ENCODE measurements at places on chromosomes 2 and 18.

GRCh38 chr2:88492002-88492401 is 39.5 kb upstream of the FOXI3 start:
- no peak for DNase-seq

GRCh38 chr2:156841321-156841720 is 405.1 kb downstream of the GPD2 start:
- no peak for DNase-seq

DNA sequence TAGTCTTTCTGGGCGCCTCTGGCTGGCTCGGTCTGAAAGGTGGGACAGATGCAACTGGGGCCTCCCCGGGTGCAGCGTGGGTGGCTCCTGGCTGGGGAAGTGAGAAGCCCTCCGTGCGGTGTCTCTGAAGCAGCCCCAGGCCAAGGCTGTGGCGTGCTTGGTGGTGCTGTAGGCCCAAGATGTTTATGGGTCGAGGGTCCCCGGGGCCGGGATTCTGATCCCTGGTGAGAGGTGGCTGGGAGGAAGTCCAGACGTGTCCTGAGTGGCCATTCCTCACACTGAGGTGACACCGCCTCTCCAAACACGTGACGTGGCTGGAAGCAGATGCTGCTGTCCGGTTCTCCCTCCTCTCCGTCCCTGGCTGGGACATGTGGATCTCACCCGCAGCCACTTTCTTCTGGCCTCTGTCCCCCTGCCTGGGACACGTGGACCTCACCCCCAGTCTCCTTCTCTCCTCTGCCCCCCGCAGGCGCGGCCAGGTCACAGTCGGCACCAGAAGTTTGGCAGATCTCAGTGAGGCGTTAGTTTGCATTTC is 12.6 kb downstream of the RTP5 start:
- no peak for DNase-seq

DNA sequence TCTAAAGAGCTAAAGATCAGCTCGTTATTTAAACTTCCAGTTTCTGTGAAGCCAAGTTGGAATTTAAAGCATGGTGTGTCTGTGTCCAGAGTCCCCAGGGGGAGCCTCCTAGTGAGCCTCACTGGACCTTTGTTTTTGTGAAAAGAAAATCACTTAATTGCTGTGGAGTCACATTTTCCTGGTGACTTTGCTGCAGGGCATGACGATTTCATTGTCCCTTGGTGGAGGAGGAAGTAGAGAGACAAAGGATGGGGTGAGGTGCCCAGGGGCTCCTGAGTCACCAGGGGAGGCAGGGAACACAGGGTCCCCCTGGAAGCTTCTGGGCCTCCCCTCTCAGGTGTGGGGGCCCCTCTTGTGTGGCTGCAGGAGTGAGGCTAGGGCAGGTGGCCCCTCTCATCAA is 19.7 kb downstream of the ATP6V1C2 start:
- DNase-seq: no peak

GRCh38 chr2:120915670-120916069 is 180.0 kb downstream of the GLI2 start:
- no peak for DNase-seq

DNA sequence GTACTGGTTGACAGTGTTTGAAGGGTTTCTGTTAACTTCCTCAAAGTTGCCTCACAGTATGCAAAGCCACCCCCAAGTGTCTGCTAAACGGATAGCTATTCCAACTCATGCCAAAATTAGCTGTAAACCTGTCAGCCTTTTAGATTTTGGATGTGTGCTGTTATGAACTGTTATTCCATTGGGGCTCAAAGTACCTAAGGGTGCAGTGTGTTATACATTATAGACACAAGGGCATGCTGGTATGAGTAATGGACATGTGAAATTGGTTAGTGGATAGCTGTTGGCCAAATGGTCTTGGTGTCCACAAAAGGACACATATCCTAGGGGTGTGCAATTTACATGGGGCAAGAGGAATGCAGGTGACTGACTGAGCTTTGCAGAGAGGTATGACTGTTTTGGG is 33.7 kb upstream of the CCBE1 start:
- no peak for DNase-seq

DNA sequence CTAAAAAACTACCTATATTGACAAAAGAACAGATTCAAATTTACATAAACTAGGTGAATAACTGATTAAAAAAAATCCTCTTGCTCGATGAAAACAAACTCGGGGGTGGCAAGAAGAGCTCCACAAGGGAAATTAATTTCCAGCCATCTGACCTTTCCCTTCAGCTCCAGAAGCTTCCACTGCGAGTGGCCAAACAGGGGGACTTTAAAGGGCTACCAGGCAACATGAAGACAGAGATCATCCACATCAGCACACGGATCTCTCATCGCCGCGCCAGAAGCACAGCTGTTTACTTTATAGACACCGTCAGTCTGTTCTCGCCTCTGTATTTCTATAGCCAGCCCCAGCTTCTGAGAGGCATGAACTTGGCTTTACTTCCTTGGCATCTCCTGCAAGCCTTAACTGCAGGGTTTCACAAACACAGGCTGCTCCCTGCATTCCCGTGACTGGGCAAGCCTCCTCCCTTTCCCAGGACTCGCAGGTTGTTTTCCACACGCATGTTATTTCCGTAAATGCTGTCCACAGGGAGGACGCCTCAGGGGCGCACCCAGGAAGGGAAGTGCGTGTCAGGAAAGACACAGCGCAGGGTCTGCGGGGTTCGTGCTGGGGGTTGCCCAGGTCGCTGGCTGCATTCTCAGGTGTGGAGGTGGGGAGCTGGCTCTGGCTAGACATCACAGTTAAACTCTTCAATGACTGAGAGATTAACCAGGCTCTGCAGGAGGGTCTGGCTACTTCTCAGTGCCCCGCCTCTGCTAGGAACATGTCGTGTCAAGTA is 85.0 kb downstream of the USP40 start:
- no peak for DNase-seq

GRCh38 chr18:37309861-37310260 is 255.7 kb downstream of the CELF4 start:
- no peak for DNase-seq

GRCh38 chr2:4673025-4673489 is 969.7 kb downstream of the DCDC2C start:
- DNase-seq: peak; percentile 89

GRCh38 chr2:101803945-101804696 is 106.6 kb downstream of the MAP4K4 start:
- DNase-seq: no peak

- no peak for DNase-seq
Observed at GRCh38 chr2:141438536-141438935, 692.3 kb downstream of the LRP1B start.

- DNase-seq: peak; percentile 76
Observed at GRCh38 chr2:165953306-165953654, 296 bp downstream of the TTC21B start.

- no peak for DNase-seq
Observed at GRCh38 chr2:102703748-102704147, 58.1 kb upstream of the TMEM182 start.

GRCh38 chr18:22547807-22548561 is 130.3 kb upstream of the CTAGE1 start:
- no peak for DNase-seq

DNA sequence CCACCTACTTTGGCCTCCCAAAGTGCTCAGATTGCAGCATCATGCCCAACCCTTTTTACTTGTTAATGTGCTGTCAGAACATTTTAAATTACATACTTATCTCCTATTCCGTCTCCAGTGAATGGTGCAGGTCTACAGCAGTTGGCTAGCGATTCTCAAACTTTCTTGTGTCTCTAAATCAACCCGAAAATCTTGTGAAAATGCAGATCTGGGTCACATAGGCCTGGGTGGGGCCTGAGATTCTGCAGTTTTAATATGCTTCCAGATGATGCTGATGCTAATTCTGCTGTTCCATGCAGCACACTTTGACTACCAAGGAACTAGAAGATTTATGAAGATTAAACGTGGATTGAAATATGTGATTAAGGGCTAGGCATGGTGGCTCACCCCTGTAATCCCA is 14.8 kb upstream of the ACSL3 start:
- DNase-seq: no peak

DNA sequence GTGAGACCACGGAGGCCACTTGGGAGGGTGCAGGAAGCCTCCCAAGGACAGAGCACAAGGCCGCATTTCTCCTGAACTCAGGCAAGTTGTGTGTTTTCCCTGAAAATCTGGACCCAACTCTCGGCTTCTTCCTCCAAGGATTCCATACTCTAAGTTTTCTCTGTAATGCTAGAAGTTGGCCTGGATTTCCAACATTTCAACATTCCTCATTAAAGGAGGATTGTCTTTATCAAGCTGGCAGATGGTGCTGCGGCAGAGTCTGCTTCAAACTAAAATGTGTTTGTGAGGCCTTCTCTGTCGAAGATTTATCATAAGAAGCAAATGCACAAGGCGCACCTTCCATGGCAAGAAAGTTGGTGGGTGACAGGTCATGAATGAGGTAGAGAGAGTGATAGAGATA is 94.4 kb upstream of the SATB2 start:
- DNase-seq: no peak

DNA sequence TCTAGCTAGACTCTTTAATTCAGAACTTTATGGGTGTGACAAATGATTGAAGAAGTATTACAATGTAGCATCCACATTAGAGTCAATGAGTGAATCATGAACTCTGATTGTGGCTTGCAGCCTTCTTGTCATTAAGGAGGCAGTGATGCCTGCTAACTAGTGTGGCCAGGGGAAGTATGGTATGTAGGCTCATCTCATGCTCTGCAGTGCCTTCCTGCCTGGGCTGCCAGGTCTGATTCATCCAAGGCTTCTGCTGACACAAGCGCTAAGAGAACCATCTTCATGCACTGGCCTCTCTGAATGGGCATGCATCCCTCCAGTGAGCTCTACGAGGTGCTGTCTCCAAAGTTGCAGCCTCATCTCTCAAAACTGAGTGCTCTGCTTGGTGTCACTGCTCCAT is 144.3 kb downstream of the MTCL1 start:
- DNase-seq: no peak

GRCh38 chr2:47277187-47277586 is 122.1 kb upstream of the STPG4 start:
- DNase-seq: no peak

- no peak for DNase-seq
Observed at GRCh38 chr2:5926871-5927512, 234.8 kb downstream of the SOX11 start.

DNA sequence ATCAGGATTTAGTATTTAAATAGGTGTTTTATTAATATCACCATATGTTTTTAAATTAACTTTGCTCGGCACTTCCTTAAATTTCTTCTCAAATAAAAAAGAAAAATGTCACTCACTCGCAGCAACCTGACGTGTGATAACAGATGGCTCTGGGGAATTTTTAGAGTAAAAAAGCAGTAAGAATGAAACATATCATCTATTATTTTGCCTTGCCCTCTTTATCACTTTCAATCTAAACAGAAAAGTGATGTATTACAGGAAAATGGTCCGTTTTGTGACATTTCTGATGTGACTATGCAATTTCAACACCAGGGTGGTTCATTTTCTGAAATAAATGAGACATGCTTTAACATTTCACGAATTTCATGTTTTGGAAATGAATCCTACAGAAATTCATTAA is 1368.0 kb upstream of the LRRTM1 start:
- DNase-seq: no peak

DNA sequence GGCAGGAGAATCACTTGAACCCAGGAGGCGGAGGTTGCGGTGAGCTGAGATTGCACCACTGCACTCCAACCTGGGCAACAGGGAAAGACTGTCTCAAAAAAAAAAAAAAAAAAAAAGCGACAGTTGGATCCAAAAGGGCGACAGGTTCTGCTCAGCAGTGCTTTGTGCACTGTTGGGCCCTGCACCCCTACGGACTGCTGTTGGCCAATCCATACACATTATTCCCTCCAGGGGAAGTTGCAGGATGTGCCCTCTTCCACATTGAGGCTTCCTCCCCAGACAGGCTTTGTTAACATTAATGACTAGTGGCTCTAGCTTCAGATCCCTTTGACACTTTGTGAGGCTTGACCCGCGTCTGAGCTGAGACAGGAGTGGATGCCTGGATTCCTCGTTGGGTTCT is 9.4 kb downstream of the NT5DC4 start:
- DNase-seq: no peak

- DNase-seq: no peak
Observed at GRCh38 chr2:68403199-68403644, 38.1 kb downstream of the PLEK start.

DNA sequence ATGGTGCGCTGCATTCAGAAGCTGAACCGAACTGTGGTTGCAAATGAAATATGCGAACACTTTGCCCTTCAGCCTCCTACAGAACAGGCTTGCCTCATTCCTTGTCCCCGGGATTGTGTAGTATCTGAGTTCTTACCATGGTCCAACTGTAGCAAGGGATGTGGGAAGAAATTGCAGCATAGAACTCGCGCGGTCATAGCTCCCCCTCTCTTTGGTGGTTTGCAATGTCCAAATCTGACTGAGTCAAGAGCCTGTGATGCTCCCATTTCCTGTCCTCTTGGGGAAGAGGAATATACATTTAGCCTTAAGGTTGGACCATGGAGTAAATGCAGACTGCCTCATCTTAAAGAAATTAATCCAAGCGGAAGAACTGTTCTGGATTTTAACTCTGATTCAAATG is 291.4 kb downstream of the THSD7B start:
- no peak for DNase-seq

GRCh38 chr2:120262761-120263428 is 10.2 kb downstream of the RALB start:
- DNase-seq: no peak

DNA sequence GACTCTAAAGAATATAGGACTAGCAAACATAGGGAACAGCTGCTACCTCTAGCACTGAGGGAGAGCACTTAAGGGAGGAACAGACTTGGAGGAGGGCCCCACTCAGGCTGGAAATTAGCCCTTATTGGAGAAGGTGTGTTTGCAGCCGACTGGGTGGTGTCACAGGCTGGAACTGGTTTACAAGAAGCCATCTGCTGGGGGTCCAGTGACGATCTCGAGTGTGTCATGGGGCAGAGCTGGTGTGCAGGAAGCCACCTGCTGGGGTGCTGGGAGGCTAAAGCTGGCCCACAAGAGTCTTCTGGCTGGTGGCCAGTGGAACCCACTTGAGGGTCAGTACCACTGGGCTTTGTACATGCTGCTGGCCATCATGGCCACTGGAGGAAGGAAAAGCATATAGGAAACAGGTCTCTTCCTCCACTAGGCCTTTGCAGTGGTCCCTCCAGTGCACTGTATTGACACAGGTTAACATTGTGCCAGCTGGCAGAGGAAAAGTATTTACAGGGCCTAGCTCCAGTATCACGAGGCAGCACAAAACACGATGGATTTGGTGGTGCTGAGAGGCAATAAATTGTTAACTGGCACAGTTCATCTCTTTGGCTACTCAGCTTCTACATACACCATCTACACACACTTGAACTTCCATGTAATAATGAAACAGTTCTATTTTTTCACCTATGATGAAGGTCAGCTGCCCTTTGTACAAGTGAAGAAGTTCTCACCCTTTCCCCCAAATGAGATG is 43.6 kb downstream of the MAP3K20 start:
- no peak for DNase-seq
